ENCODE measurements at places on chromosomes 3 and 15. TPM values are rescaled to one million over a fixed set of nuclear protein-coding genes. Genes with fewer than 3 reads are reported as not detected.
A peak's percentile ranks its signal among the peaks of the same experiment; 100 is the strongest.

The CCDC51 gene
- polyA plus RNA-seq, result 15.2 TPM

The SLC22A13 gene
- polyA plus RNA-seq, result not detected

The TMEM266 gene
- polyA plus RNA-seq, result 0.34 TPM

The IGSF10 gene
- polyA plus RNA-seq, result 36.1 TPM

The FBLN2 gene
- polyA plus RNA-seq, result 80.8 TPM

The A4GNT gene
- polyA plus RNA-seq, result not detected

The GABRA5 gene
- polyA plus RNA-seq, result 0.25 TPM

The NEK10 gene
- polyA plus RNA-seq, result 2.1 TPM

The TM6SF1 gene
- polyA plus RNA-seq, result 49.6 TPM

The HTR3E gene
- not detected for polyA plus RNA-seq

The KBTBD13 gene
- polyA plus RNA-seq, result 1.4 TPM

DNA sequence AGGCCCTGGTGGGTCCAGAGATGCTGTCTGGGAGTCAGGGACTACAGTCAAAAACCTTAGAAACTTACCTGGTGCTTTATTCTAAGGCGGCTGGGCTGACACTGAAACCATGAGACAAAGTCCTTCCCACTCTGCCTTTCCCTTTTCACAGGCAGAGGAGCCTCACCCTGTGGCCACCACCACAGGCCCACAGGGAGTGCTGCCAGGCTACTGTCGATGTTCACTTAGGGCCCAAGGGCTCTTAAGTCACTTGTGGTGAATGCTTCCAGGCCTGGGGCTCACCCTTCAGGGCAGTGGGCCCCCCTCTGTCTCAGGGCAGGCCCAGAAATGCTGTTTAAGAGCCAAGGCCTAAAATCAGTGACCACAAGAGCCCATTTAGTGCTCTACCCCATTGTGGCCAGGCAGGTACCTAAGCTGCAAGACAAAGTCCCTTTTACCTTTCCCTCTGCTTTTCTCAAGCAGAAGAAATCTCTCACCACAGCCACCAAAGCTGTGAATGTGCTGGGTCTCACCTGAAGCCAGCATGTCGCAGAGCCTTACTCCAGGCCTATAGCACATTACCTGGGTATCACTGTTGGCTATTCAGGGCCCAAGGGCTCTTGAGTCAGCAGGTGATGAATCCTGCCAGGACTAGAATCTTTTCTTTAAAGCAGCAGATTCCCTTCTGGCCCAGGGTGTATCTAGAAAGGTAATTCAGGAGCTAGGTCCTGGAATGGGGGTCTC, 39.5 kb upstream of the GOLGA6B start:
- no peak for DNase-seq

- DNase-seq, result peak; percentile 31
Measured at GRCh38 chr3:3170998-3171397, 8.5 kb downstream of the CRBN start.

GRCh38 chr3:101873619-101874018, 24.3 kb downstream of the NFKBIZ start:
- DNase-seq, result no peak

DNA sequence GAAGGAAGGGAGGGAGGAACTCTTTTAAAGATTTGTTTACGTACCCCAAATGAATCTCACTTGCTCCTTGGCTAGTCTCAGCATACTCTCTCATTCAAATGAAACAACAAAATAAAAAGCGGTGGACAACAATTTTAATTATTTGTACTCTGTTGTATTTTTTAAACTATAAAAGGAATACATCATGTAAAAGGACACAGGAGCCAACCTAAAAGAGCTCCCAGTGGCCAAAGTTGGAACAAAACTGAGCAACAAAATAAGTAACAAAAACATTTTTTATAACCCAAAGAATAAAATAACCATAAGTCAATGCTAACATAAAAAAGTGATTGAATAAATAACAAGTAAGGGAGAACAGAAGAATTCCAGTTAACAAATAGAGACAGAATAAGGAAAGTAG, 24.4 kb upstream of the SSUH2 start:
- no peak for DNase-seq

DNA sequence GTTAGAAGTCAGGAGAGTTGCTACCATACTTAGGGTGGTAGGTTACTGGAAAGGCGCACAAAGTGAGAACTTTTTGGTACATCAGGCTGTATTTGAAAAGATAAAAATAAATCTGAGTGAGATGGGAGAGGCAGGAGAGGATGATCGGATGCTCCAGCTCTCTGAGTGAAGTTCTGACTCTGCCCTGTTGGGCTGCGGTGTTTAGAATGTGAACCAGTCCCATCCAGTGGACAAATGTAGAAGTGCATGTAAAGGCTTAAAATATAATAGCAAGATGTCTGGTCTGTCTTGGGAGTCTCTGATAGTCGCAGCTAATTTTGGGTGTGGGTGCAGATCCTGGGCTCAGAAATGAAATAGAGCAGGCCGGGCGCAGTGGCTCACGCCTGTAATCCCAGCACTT, 30.4 kb downstream of the ACKR2 start:
- DNase-seq, result peak; percentile 64

GRCh38 chr3:38603731-38604131, 45.8 kb downstream of the SCN5A start:
- DNase-seq, result no peak

DNA sequence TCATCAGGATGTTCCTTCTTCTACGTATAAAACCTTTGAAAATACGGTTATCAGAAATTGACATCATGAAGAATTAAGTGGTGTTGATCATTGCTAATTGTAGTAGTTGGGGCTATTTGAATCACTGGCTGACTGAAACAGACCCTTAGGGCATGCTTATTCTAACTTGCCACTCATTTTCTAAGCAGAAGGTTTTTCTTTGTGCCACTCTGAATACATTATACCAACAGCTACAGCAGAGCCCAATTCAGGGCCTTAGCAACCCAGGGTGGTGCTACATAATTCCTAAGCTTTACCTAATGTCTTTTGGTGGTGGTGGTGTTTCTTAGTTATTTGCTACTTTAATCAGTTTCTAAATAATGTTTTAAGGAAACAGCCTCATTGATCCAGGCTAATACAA, 524.2 kb downstream of the NLGN1 start:
- DNase-seq, result no peak

DNA sequence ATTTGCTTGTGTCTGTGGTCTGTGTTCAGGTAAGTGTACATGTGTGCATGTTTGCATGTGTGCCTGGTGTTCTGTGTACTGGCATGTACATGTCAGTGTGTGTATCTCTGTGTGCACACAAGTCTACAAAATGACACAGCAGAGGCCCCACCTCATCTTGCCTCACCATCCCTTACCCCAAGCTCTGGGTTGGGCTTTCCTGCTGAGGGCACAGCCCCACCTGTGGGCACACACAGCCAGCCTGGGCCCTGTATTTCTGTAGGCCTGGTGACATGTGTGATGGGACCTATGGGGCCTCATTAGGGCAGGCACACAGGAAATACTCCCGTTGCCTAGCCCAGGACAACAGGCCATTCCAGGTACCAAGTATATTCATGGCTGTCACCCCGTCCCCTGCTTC, 13.5 kb downstream of the VIPR1 start:
- DNase-seq, result no peak

- DNase-seq, result no peak
Measured at GRCh38 chr3:127482216-127483004, 108.1 kb downstream of the TPRA1 start.

GRCh38 chr3:29940759-29941323, 660.0 kb downstream of the RBMS3 start:
- no peak for DNase-seq

DNA sequence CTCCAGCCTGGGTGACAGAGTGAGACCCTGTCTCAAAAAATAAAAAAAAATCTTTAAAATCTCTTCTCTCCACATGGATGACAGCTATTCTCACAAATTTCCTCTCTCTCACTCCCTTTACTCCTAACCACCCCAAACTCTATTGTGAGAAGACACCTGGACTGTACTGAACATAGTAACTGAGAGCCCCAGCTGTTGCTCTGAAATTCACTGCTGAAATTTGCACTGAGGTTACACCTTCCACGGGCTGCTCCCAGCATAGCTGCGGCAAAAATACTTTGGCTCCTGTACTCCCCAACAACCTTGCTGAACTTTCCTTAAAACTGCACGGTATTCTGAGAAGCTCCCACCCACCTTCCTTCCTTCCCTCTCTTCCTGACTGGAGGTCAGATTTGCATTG, 4.4 kb upstream of the PCCB start:
- no peak for DNase-seq

- no peak for DNase-seq
Measured at GRCh38 chr15:38186507-38186906, 66.1 kb upstream of the SPRED1 start.

DNA sequence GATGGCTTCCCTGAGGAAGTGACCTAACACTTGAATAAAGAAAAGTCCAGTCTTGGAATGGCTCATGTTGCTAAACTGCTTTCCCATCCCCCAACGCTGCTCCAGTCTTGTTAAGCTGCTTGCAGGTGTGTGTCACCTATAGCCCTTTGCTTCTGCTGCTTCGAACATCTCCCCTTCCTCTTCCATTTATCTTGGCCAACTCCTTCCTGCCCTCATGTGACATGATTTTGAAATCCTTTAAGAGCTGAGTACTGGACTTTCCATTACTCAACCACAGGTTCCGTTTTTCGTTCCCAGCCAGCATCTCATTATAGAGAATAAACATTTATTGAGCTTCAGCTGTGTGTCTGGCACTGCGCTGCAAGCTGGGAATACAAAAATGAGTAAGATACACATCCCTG, 1.7 kb downstream of the ATG7 start:
- peak; percentile 59 for DNase-seq

DNA sequence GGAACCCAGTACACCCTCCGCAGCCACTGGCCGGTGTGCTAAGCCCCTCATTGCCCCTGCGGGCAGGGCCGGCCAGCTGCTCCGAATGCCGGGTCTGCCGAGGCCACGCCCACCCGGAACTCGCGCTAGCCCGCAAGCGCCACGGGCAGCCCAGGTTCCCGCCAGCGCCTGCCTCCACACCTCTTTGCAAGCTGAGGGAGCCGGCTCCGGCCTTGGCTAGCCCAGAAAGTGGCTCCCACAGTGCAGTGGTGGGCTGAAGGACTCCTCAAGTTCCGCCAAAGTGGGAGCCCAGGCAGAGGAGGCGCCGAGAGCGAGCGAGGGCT, 81.4 kb upstream of the BCHE start:
- no peak for DNase-seq

GRCh38 chr3:116341899-116342298, 103.4 kb downstream of the LSAMP start:
- no peak for DNase-seq

DNA sequence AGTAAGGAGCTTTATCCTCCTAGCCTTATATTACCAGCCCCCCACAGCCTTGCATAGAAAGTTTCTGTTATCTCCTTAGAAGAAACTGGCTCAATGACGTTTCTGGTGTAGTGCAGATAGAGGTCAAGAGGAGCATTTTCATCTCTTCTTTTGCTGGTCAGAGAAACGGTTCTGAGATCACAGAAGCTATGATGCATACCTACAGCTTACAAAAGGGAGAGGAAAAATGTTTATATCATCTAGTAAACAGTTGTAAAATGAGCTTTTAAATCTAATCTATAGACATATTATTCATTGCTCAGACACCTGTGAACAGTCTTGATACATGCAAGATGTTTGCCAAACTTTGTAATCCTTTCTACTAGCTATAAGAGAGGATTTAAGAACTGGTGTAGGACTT, 68.0 kb downstream of the GMPS start:
- DNase-seq, result no peak
